Dorsolateral prefrontal cortex (tissue), 122 donors: ENCODE measurements at places on chromosomes 2 and 18.

DNA sequence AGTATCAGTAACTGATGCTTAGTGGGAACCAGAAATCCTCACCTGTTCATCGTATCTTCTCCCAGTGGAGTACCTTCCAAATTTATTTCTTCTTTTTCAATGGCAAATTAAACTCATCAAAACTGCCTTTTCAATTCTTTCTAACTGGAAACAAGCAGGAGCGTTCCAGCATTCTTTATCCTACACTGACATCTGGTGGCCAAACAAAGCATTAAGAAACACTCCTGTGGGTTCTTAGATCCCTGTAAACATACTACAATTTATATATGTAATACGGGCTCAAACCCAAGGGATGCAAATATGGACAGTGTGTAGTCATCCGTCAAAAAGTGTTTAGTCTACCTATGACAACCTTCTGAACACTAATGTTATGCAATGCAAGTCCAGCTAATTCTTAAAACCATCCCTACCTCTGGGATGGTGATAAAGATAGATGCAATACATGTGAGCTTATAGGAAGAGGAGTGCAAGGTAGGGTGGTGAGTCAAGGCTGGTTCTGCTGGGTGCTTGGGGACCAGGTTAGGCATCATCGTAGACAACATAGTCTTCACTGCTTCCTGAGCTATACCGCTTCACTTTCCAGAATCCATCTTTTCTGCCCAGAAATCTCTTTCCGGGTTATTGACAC is 375.0 kb downstream of the CTNNA2 start:
- DNase-seq: no peak

- no peak for DNase-seq
Observed at GRCh38 chr2:65550246-65550645, 117.8 kb upstream of the SPRED2 start.

DNA sequence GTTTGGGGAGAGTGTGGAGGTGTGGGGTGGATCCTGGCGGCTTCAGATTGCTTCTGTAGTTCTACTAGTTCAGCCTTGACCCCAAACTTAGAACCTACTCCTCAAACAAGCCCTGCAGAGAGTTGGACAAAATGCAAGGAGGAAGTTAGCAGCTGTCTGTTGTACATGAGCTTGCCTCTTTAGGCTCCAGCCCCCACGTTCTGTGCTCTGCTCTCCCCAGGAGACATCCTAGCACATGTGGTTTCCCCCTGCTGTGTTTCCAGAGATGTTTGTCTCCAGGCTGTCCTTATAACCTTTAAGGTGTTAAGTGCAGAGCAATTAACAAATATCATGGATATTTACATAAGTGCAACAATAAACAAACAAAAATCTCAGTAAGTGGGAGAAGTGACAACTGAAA is 111.1 kb downstream of the ACOXL start:
- DNase-seq: no peak

- no peak for DNase-seq
Observed at GRCh38 chr2:26986576-26986975, 16.1 kb downstream of the MAPRE3 start.

GRCh38 chr2:180990794-180991193 is 10.4 kb downstream of the UBE2E3 start:
- no peak for DNase-seq

DNA sequence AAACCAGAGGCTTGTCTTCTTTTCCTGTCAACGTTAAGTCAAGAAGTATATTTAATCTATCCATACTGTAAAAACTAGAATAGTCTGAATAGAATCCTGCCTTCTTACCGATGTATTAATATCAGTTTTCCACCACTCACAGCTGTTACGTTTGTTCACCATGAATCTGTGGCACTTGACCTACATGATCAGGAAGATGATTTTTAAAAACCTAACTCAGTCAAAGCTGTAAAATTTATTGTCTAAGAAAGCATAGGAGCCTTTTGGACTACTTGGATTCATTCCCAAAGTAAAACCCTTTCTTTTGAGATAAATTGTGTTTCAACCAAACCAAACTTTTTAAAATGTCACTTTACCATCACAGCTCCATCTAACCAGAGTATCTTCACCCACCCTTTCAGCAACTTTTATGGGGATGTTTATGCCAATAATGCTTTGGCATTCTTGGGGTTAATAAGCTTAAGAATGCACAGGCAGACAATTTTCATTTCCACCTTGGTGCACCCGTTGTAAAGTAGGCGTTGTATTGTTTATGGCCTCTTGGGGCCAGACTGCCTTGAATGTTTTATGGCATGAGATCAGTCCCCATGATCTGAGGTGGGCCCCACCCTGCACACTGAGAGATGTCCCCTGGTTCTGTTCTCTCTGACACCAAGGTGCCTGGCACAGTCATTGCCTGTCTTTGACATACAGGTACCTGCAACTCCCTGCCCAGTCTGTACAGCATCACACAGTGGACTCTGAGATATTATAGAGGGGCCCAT is 176.2 kb upstream of the EPAS1 start:
- DNase-seq: no peak

DNA sequence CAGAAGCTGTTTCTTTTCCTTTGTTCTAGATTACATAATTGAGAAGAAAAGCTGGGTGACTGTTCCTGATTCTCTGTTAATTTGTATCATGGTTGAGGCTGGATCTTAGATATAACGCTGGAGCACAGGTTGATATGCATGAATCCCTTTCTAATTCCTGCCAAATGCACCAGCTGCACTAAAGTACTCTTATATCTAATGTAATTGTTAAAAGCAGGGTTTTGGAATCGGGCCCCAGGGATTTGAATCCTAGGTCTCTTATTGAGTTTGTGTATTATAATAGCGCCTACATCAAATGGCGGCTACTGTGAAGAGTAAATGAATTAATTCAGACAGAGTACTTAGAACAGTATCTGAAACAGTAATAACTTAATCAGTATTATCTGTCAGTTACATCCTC is 80.4 kb downstream of the MC4R start:
- no peak for DNase-seq

DNA sequence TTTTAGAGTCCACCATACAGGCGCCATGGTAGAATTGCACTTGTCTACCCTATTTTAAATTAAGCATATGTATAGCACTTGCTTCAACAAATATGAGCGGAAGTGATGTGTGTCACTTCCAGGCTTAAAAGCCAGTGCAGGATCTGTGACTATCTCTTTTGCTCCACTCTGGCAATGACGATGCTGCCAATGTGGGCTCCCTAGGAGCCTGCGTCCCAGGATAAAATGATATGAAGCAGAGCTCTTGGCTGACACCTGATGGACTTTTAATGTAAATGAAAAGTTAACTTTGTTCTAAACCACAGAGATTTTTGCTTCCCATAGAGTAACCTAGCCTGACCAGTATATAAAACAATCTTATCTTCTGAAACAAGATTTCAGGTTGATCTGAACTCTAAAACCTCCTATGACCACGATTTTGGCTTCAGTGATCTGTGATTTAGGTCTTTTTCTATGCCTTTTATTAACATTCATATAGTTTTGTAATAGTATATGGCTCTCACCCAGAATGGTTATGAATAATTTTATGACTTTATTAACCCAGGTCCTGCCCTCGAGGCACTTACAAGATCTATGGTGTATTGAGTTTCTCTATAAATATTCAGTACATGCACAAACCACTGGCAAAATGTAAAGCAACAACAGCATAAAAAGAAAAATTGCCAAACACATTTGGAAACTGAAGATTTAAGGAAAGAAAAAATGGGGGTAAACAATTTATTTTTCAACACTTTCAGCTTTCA is 422.5 kb upstream of the PIK3C3 start:
- DNase-seq: no peak

- no peak for DNase-seq
Observed at GRCh38 chr2:241081643-241082340, 20.3 kb downstream of the MTERF4 start.

- DNase-seq: no peak
Observed at GRCh38 chr2:180474716-180475115, 467.6 kb upstream of the CWC22 start.
